Right lobe of liver (tissue), 6 donors: ENCODE measurements at places on chromosomes 1 and 21.

- peak; percentile 89 for DNase-seq
These were observed 3.1 kb downstream of the SMIM1 start for GRCh38 chr1:3775490-3776230.

- DNase-seq, result peak; percentile 68
These were observed 659 bp downstream of the AGO1 start for GRCh38 chr1:35883635-35884101.

DNA sequence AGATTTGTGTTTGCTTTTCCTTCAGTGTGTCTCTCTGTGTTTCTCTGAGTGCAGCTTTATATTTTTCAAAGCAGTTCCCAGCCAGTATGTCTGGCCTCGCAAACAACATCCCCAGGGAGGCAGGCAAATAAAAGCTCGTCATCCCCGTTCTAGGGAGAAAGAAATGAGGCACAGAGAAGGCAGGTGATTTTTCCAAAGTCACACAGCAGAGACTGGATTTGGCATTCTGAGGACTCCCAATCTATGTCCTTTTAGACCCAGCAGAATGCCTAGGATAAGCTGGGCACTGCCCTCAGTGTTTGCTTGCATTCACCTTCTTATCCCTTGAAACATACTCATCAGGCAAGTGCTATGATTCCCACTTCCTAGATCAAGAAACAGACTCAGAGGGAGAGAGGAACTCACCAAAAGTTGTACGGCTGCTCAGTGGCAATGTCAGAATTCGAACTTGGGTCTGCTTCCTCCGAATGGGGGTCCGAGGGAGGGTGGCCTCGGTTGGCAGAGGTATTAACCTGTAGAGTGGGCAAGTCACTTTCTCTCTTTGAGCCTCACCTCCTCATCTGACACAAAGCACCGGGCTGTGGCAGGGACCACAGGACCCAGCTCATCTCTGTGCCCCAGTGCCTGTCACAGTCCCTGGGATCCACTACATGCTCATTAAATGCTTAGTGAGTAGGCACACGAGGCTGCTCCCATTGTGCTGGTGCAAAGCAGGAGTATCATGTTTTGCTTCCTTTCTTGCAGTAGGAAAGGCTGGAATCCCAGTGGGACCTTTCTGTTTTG, 4.2 kb downstream of the RAP1GAP start:
- DNase-seq, result no peak

DNA sequence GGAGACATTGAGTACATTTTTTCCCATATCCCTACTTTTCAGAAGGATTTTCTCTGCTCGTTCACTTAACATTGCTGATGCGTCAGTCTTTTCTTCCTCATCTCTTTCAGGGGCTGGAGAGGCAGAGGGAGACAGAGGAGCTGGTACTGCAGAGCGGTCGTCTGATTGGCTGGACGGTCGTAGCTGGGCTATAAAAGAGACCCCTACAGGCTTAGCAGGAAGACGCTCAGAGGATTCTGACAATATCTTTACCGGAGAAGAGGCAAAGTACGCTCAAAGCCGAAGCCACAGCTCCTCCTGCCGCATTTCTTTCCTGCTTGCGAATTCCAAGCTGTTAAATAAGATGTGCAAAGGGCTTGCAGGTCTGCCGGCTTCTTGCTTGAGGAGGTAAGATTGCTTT, at the start of gene RGS4:
RGS4 (plus strand) TSS at position 220 of the 400 bp plus-strand sequence; CDS start at position 344, 124 bp downstream.
- no peak for DNase-seq

GRCh38 chr1:51850420-51851223, 27.9 kb downstream of the NRDC start:
- no peak for DNase-seq

DNA sequence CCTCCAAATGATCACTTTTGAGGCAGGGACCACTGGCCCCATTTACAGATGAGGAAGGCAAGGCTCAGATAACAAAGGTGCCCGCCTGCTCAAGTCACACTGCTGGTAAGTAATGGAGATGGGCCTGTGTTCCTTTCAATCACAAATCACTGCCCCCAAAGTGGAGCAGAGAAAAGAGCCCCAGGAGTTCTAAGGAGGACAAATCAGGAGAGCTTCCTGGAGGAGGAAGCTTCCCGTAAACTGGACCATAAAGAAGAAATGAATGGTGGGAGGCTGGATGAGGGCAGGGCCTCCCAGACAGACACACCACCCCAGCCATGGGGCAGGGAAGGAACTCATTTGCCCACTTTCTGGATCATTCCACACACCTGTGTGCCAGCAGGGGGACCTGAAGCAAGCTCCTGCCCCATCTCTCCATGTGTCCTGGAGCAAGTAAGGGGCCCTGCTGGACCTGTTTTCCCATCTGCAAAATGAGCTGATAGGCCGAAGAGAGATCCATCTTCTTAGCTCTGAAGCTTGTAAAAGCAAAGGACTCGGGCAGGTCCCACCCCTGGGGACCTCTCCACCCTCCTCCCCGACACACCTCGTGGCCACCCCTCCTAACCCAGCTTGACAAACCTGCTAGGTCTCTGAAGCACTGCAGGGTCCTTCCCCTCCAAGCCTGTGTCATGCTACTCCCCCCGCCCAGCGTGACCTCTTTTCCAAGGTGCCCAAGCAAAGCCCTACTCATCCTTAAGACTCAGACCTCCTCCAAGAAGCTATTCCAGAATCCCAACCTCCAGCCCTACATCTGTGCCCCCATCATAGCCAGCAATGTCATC, 5.5 kb downstream of the LAPTM5 start:
- no peak for DNase-seq

DNA sequence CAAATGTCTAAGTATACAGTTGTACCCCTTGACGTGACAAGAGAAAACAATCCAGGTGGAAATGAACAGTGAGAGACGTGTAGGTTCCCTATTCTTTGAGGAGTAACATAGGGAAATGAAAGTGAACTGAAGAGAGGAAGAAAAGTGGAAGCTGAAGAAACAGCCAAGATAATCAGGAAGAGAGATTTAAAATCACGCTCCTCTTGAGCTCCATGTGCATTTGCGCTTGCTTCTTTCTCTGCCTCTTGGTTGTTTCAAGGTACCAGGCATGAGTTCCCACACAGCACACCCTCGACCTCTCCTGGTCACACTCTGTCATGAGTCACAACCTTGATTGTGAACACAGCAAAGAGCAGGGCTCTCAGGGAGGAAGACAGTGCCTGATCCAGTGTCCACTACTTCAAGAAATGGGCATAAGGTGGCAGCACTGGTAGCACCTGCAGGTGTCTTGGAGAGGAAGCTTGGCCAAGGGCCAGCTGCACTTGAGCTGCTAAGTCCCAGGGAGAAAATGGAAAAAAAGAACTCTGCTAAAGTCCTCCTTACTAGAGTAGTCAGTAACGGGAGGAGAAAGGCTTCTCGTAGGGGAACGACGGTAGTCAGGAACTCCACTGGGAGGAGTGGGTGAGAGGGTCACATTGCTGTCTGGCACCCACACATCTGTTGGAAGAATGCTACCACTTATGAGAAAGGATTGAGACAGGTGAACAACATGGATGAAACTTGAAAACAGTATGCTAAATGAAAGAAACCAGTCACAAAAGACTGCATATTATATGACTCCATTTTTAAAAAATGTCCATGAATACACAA, 18.3 kb upstream of the ARID1A start:
- peak; percentile 84 for DNase-seq

DNA sequence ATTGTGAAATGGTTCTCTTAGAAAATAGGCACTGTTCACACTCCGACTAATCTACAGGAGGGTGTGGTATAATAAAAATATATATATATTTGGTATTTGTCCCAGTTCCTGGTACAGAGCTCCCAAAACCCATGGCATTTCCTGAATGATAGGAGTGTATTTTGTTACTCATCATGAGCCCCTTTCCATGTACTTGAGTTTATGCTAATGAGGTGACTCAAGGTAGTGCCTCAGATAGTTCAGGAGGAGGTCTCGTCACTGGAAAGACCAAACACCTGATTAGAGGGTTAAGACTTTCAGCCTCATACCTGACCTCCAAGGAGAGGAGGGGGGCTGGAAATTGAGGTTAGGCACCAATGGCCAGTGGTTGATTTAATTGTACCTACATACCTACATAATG, 57.9 kb downstream of the TTC3 start:
- no peak for DNase-seq

DNA sequence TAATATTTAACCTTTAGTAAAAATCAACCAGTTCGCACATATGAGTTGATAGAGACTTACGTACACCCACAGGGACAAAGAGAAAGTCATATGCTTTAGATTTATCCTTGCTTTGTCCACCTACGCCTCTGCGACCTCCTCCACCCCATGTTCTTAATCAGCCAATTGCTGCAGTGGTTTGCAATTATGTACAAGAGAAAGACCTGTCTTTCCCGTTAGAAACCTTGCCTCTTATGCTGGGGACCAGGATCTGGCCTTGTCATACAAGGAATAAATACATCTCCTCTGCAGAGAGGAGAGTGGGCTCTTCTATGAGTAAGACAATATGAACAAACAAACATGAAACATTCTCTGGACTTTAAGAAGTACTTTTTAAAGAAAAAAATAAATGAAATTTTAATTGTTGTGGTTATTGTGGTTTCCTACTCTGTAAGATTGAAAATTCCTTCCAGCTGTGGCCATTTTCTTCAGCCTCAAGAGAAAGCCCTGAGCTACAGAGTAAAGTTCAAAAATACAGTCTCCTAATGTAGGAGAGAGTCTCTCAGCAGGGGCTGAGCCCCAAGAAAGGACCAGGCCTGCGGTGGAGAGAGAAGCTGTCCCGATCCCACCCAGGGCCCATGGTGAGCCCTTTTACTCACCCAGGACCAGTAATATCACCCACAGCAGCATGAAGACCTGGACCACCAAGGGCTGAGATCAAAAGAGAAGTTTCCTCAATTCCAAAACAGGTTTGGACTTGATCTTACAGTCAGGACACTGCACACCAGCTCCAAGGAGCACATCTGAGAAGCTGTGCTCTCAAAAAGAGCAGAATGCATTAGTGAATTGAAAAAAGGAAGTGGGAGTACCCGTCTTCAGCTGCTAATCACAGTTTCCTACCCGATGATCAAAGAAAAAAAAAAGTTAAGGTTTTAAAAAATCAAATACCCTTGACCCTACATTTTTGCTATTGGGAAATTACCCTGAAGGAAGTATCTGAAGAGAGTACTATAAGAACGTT, at the start of gene FCRL5:
FCRL5 (minus strand) TSS at position 822 of the 1,000 bp plus-strand sequence; CDS start at position 669, 153 bp downstream.
- no peak for DNase-seq

DNA sequence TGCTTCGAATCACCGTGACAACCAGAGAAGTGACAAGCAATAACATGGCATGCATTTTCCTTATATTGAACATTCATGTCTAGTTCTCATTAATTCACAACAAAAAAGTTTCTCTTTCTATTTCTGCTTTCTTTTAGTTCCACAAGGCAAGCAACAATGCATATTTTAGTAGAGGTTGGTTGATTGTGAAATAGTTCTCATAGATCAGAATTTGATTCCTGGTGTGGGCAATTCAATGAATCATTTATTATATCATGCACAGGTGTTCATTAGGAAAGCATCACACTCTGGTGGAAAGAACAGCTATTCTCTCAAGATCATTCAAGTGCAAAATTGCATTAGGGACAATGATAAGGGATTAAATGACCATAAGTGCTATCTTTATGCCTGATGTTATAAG, 980.9 kb downstream of the BRINP3 start:
- no peak for DNase-seq

- DNase-seq, result peak; percentile 51
These were observed 51.6 kb downstream of the SLC30A10 start for GRCh38 chr1:219876798-219877209.

GRCh38 chr21:35768187-35768586, 292.1 kb downstream of the SETD4 start:
- DNase-seq, result no peak

DNA sequence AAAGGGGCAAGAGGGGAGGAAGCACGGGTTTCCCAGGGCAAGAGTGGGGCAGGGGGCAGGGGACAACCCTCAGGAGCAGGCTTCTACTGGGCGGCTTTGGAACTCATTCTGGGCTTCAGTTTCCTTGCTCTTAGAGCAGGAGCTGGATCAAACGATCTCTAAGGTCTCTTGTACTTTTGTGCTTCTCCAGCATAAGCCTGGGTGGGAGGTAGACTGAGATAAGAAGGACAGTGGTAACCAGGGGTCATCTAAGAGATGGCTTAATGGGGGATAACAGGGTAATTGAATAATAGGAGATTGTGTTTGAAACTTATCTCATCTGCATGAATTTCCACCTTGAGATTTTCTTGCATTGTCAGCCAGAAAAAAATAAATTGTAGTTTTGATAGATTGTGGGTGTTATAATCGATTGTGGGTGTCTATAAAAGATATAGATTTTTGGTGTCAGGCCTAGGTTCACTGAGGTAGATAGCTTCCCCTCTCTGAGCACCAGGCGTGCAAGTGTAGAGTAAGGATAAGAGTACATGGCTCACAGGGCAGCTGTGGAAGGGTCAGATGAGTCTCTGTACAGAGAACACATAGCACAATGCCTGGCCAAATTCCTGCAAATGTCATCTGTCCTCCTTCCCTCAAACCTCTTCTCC, 68.0 kb downstream of the CD58 start:
- DNase-seq, result no peak

- no peak for DNase-seq
These were observed 8.0 kb upstream of the TMPRSS15 start for GRCh38 chr21:18411565-18411964.

- DNase-seq, result no peak
These were observed 87.1 kb upstream of the LRRC8D start for GRCh38 chr1:89733748-89734147.

DNA sequence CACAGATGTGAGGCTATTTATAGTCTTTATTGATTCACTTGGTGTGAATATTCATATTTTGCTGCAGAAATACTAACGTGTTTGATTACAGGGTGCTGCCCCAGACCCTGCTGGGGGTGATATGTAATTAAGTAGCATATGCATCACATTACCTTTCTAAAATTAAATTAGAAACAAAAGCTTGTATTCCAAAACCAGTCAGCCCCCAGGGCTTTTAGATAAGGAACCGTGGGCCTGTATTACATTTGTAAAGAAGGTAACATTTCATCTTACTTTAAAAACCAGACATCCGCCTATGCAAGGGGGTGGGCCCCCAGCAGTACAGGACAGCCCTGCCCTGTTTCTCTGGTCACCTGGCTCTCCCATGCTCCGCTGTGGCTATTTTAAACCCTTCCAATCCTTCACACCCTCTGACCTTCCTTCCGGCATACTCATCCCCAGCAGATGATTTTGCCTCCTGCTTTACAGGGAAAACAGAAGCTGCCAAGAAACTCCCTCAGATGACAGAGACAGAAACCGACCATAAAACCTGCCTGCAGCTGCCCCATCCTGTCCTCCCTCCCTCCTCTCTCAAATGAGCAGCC, 22.0 kb upstream of the KCNC4 start:
- DNase-seq, result no peak

GRCh38 chr1:198713081-198713480, 74.2 kb downstream of the PTPRC start:
- DNase-seq, result no peak

- peak; percentile 84 for DNase-seq
These were observed 7.6 kb downstream of the ENO1 start for GRCh38 chr1:8870616-8871538.

DNA sequence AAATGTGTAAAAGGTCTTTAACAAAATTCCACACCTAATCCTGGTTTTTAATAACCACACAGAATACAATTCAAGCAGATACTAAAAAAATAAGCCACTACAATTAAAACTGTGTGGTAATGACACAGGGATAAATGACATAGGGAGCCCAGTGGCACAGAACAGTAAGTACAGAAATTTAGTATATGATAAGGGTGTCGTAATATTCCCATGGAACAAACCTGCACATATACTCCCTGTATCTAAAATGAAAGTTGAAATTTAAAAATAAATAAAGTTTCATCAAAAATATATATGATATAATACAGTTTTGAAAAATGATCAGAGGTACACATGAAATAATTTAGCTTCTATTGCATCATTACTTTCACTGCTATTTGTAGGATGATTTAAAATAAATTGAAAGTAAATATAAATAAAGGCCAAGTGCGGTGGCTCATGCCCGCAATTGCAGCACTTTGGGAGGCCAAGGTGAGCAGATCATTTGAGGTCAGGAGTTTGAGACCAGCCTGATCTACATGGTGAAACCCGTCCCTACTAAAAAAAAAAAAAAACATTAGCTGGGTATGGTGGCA, 56.5 kb downstream of the COLGALT2 start:
- DNase-seq, result no peak
